ENCODE measurements at places on chromosomes 5 and 9.

GRCh38 chr5:163790497-163790896 lies 285.1 kb downstream of the MAT2B start:
- no peak for DNase-seq

GRCh38 chr9:93020771-93021670 lies 37.5 kb upstream of the SUSD3 start:
- peak; percentile 45 for DNase-seq

DNA sequence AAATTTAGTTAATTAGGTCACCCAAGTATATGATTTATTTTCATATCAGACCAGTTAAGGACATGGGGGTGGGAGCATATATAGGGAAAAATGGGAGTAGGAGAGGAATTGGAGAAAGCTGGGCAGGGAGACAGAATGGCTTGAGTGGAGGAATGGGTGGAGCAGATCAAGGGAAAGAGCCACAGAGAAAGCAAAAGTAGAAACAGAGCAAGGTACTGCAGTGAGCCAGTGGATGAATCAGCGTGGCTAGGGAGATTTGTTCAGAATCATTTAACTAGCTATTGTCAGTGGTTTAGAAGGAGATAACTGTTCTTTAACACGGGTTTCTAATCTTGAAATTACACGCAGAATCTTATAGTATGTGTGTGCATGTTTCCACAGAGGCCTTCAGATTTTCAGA lies 37.4 kb downstream of the SNX24 start:
- DNase-seq, result no peak

DNA sequence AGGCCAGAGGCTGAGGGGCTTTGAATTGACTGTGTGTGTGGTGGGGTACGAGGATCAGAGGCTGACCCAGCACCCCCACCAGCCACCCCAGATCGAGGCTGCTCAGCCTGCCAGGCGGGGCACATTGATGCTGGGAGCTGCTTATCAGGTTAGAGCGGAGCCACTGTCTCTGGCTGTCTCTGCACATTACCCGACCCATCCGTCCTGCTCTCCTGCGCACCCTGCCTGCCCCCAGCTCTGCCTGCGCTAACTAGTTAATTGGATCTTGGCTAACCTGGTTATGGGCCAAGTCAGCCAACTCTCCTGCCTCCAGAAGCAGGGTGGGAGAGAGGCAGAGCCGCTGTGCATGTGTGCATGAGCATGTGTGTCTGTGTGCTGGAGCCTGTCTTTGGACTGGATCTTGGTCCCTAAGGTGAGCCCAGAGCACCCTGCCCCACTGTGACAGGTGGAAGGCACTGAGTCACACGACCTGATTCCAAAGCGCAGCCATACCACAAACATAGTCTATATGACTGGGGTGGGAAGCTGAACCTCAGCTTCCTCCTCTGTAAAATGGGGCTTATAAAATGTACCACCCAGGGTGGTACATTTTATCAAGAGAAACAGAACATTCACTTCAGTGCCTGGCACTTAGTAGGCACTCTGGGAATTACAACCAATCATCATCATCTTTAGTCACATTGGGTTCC lies 39.7 kb downstream of the PCDH1 start:
- no peak for DNase-seq

DNA sequence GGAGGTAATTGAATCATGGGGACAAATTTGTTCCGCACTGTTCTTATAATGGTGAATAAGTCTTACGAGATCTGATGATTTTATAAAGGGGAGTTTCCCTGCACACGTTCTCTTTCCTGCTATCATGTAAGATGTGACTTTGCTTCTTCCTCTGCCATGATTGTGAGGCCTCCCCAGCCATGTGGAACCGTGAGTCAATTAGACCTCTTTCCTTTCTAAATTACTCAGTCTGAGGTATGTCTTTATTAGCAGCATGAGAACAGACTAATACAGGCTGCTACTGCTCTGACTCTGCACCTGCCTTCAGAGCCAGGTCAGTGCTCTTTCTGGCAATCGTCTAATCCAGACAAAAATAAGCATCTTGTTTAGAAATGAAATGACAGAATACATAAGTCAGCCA lies 479.2 kb upstream of the TUSC1 start:
- no peak for DNase-seq

DNA sequence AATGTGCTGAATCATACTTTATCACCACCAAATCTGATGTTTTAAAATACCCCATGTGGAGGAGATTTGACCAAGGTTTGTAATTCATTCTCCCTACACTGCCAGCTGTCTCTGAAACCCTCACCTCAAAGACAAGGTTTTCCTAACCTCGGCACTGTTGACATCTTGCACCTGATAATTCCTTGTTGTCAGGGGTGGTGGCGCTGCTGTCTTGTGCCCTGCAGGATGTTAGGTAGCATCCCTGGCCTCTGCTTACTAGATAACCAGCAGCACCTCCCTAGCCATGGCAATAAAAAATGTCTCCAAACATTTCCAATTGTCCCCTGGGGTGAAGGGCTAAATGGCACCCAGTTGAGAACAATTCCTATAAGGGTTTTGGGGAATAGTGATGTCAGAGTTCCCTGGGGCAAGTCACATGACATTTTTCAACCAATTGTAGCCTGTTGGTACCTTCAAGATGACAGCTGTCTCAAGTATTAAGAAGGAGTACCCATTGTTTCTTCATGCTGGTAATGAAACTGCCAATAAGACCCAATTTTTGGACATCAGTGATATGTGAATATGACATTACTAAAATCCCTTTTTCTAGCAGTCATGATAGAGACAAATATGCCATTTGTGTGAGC lies 160.6 kb upstream of the PLCXD3 start:
- no peak for DNase-seq

DNA sequence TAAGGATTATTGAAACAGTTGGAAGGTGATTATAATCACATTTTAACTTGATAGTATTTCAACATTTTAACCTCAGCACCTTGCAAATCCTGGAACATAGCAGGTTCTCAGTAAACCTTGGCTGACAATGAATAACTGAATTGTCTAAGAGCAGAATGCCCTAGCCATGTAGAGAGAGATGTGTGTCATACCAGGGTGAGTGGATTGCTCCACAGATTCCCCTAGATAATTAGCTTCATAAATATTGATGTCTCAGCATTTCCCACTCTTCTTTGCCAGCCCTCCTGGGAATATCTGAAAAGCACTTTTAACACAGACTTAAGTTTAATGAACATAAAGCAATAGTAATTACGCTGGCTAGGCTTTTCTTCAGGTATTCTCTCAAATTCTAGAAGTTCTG lies 363.5 kb downstream of the MAN2A1 start:
- no peak for DNase-seq

GRCh38 chr9:113465599-113466140 lies 2.1 kb downstream of the RGS3 start:
- DNase-seq, result no peak

- DNase-seq, result no peak
Observed at GRCh38 chr5:57675236-57675635, 192.6 kb upstream of the ACTBL2 start.

- no peak for DNase-seq
Observed at GRCh38 chr9:124488641-124489210, 18.5 kb downstream of the NR5A1 start.

DNA sequence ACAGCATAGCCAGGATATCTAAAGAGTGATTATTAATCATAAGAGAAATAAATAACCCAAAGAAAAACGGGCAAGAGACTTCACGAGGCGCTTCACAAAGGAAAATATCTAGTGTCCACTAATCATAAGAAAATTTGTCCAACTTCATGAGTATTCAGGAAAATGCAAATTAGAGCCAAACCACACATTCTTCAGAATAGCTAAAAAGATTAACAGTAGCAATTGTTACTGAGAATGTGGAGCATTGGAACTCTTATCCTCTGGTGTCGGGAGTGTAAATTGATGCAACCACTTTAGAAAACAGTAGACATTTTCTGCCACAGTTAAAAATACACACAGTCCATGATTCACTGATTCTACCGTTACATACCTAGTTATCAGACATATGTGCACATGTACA lies 145.7 kb downstream of the CWC27 start:
- DNase-seq, result no peak

DNA sequence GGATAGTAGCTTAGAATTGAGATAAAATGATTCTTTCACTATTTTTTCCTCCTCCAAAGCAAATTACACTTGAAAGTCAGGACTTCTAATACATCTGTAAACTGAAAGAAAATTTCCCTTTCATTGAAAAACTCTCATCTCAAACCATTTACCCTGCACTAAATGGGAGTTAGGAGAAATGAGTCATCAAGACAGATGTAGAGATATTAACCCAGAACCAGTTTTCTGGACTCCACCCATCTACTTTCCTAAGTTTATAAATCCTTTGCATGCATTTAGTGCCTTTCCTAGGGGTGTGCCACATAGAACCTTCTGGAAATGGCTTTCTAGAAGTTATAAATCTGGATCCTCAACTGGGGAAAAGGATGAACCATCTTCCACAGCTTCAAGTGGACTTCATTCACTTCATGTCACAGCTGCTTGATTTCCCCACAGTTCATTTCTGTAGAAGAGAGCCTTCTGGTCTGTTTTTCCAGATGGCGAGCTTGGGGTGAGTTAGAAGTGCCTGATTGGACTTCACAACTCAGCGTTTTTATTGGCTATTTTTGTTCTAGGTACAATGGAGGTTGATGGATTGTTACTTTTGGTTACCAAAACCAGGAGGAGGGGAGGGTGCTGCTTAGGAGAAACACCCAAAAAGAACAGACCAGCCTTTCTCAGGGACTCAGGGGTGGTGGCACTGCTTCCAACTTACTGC lies 72.5 kb upstream of the GPR151 start:
- no peak for DNase-seq

- no peak for DNase-seq
Observed at GRCh38 chr9:31894008-31894407, 490.4 kb upstream of the ACO1 start.

- DNase-seq, result no peak
Observed at GRCh38 chr9:89277454-89277853, 33.5 kb upstream of the CKS2 start.

GRCh38 chr5:18653216-18653752 lies 1019.0 kb downstream of the TAF11L14 start:
- no peak for DNase-seq

GRCh38 chr5:38615042-38615441 lies 58.6 kb upstream of the LIFR start:
- DNase-seq, result no peak

DNA sequence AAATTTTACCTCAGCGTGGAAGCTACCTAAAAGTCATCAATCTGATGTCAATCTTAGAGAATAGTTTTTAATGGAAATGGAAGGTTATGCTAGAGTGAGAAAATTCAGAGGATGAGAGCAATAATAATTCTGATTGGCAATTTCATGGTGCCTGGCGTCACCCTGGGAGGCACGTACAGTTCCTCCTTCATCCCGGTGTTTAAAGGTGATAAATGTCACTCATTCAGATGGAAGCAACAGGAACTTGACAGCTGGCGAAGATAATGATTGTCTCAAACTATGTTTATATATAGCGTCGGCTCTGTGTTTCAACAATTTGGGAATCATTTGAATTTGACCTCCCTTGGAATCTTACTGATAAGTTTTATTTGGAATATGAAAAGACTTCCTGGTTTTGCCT lies 108.4 kb downstream of the MED10 start:
- DNase-seq, result no peak

DNA sequence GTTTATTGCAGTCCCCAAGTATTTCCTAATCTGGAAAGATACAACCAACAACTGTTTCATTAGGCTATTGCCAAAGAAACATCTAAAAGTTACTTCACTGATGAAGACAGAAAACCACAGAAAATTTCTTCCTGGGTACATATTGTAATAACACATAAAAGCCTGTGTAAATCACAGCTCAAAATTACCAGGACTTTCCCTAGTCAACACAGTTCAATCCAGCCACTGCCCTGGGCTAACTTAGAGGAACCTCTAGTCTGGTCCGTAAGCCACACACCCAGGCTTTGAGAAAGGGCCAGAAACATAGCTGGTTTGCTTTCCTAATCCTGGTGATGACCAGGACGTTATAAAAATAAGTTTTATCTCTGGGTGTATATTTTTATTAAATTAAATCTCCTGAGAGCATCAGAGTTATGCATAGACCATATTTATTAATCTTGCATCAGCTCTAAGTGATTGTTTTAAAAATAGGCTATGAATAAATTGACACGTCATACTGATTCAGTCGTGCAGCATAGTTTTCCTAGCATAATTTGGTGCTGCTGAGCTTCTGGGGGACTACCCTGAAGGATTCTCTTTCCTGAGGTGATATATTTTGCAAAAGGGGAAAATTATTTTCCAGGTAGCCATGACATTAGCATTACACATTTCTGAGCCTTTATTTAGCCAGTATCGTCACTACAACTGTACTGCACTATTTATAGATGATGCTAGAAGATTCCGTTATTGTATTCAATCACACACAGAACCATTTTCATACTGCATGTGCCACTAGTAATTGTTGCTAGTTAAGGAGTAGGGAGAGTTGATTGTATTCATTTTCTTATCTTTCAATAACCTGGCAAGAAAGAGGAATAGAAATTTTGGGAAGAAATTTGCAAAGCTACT lies 12.6 kb upstream of the MUSK start:
- DNase-seq, result no peak

DNA sequence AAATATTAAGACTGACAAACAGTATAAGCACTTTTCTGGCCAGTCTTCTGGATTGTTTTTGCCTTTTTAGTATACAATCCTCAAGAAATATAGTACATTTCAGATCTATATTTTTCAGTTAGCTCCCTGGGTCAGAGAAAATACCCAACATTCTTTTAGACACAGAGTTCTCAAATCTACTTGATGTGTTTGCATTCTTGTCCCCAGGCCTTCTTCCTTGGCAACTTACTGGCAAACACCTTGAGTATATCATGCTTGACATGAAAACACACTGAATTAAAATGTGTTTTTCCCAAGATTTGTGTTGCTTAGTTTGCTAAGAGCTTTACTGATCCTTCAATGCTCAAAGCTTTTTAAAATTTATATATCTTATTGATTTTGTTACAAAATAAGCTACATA lies 1413.1 kb upstream of the CDH9 start:
- DNase-seq, result no peak

GRCh38 chr9:88759364-88759763 lies 224.4 kb downstream of the NXNL2 start:
- DNase-seq, result no peak

GRCh38 chr5:177045631-177046030 lies 23.1 kb downstream of the ZNF346 start:
- DNase-seq, result no peak

GRCh38 chr9:27471789-27472188 lies 52.3 kb upstream of the IFNK start:
- no peak for DNase-seq

- no peak for DNase-seq
Observed at GRCh38 chr5:115317736-115318135, 21.3 kb upstream of the CCDC112 start.

DNA sequence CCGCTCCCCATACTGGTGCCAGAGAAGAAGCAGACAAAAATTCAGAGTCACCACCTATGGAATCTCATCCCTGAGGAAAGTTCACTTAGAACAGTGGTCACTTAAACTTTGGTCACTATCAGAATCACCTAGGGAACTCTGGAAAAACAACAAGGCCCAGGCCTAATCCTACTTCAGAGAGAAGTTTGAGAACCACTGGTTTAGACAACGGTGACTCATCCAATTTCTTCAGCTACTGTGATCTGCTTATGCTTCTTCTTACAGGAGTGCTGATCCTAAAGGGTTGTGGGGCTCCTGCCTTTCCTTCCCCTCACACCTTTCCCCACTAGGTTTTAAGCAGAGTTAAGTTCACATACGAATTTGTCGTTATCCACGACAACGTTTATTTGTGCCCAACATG lies 194.7 kb upstream of the KLF4 start:
- no peak for DNase-seq

Data from right forelimb (tissue), 1 donor.